ENCODE measurements at places on chromosomes 1 and 21.

DNA sequence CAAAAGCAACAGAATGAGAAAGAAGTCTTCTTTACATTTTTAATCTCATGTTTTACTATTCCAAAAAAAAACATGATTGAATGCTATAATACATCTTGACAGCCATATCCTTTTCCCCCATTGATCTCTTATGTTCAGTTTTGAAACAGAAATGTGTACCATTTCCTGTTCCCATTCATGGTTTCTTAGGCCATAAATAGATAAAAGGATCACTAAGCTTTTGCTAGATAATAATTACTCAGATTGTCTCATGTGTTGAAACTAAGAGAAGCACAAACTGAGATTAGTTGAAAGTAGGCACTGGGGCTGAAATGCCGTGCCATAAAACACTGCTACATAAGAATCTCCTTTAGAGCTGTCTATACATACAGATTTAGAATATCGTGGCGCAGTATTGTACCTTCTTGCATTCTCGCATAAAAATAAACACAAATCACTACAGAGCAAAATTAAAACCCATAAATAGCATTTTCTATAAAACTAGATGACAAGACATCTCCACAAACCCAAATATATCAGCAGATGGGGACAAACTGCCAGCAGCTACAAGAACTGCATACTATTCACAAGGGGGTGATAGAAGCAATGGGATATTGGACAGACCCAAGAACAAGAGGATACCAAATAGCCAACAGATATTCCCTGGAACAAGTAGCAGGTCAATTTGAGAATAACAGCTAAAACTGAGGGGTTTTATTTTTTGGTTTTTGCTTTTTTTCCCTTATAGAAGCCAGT, 405.3 kb upstream of the PRMT6 start:
- no peak for DNase-seq

- DNase-seq, result no peak
Observed at GRCh38 chr1:230772457-230773395, 25.5 kb downstream of the CAPN9 start.

DNA sequence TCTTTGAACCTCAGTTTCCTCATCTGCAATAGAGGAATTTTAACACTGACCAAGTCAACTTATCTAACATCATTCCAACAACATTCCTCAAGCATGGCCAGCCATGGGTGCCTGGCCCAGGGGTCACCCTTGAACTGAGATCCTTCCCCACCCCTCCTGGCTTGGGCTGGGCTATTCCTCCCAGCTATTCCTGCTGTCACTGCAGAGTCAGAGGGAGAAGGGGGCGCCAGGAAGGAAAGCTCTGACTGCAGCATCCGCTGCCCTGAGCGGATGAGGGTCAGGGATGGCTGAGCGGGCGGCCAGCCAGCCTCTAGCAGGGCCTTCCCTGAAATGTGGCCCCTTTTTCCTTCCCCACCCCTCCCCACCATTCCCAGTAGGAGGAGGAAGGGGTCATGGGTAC, 3.1 kb downstream of the TINAGL1 start:
- DNase-seq, result no peak

DNA sequence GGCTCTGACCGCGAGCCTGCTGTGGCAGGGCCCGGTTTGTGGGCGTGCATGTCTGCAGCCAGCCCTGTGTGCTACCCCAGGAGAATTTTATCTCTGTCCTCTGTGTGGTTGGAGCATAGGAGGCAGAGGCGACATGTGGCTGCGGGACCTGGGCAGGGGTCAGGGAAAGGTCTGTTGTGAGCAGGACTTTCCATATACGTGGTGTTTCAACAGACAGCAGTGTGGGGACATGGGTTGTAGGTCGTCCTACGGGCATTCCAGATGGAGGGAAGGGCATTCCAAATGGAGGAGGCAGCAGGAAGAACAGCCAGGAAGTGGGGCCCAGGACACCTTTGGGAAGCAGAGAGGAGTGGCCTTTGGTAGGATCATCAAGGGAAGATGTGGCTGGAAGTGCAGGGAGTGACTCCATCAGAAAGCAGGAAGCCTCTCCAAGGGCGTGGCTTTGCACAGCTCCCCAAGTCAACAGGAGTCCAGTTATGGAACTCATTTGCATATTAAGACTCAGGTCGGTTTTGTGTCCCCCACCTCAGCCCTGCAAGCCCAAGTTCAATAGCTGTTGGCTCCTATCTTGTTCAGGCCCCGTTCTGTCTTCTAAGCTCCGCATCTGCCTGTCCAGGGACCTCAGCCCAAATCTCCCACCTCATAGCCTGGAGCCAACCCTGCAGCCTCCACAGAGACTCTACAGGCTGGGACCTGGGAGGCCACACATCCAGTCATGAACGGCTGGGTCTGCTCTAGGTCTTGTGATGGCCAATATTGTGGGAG, 309.1 kb downstream of the MATN1 start:
- DNase-seq, result no peak

- no peak for DNase-seq
Observed at GRCh38 chr1:20871419-20871818, 84.3 kb upstream of the HP1BP3 start.

- no peak for DNase-seq
Observed at GRCh38 chr21:46437511-46437910, 21.2 kb upstream of the DIP2A start.

DNA sequence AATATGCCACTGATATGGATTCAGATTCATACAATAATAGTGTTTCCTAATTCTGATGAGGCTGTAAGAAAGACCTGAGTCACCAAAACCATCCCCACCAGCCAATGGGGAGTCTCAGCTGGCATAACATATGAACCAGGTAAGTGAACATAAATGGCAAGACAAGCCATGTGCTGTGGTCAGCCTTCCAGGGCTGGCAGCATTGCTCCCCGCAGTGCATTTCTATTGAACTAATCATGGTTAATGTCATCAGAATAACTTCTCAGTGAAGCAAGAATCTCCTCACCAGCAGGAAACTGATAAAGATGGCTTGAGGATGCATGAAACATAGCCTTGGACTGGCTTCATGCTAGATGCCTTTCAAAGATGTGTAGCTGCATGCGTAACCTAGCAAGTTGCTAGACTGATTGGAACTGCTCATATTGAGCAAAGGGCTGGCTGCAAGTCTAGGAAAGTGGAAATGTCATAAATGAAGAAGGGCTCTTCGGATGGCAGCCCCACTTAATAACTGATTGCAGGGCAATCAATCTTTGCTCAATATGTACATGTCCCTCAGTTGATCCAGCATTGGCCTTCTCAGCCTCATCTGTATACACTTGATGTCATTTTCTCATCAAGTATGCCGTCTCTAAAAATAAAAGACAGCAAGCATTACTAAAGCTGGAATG, 88.0 kb downstream of the NTNG1 start:
- DNase-seq, result no peak

- no peak for DNase-seq
Observed at GRCh38 chr1:156025876-156026275, 5.1 kb upstream of the SSR2 start.

- no peak for DNase-seq
Observed at GRCh38 chr1:100101564-100101963, 31.2 kb downstream of the SASS6 start.

DNA sequence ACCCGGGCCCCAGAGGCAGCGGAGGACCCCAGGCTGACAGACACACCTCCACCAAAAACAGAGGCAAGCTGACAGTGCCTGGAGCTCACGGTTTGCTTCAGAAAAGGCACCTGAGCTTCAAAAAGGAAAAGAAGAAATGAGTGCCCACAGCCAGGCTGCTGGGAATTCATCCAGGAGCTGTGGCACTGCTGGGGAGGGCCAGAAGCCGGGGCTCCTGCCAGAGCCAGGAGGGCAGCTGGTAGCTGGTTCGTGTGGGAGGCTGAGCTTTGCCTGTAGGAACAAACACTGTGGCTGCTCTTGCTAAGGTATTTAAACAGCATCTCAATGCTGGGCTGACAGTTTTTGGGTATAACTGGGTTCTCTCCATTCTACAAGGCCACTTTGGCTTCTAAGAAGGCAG, 19.5 kb downstream of the KCNJ6 start:
- no peak for DNase-seq

- no peak for DNase-seq
Observed at GRCh38 chr1:44802306-44803061, 2.3 kb downstream of the PLK3 start.

GRCh38 chr1:17890815-17891191, 135.7 kb downstream of the ACTL8 start:
- DNase-seq, result no peak

DNA sequence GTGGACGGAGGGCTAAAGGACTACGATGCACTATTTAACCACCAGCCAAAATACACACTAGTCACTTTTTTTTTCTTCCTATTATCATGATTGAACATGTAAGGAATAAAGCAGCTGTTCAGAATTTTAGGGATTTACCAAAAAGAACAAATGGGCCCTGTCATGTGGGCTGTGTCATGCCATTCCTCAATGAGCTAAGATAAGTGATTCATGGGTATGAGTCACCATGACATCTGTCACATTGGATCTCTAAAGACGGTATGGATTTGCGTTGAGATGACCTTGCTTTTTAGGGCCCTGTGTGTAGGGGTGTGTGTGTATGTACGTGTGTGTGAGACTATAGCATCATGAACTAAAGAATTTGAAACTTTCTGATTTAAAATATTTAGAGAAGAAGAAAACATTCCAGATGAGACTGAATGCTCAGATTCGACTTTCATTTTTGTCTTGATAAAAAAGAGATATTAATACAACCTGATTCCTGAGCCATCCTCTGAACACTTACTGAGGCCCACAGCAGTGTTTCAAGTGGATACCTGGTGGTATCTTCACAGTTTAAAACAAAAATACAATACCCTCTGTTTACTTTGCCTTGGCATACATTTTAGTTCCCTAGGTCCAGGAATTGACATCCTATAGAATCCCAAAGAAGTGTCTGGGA, 246.1 kb upstream of the DUSP10 start:
- no peak for DNase-seq

- DNase-seq, result no peak
Observed at GRCh38 chr1:98940722-98941079, 64.0 kb downstream of the PLPPR5 start.

DNA sequence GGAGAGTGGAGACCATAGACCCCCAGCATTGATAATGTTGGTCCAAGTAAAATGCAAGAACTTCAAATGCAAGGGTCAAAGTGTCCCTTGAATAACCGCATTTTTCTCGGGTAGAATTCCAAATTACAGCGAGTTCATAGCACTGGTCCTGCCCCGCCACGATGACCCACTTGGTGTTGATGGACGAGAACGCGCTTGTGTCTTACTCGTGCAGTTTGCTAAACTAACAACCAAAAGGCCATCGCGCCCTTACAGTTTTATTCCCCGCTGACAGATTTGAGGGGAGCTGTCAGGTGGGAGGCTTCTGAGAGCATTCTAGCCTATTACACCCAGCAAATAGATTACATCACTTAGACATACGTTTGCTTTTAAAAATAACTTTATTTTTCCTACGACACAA, 17.3 kb upstream of the TSPEAR start:
- DNase-seq, result no peak

DNA sequence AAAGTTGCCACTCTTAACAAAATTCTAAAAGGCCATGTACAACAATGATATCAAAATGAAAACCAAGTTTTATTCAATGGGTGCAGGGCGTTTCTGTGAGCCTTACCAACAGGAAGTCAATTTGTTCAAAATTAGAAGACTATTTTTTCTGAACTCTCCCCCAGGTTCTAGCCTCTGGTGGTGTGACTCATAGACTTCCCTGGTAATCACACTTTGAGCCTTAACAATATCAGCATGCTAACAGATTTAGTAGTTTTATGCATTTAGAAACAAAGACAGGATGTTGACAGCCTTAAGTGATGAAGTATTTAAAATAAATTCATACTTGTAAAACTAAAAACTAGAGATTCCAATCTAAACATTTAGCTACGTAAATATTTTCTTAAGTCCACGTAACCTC, 88.4 kb downstream of the LRRC8C start:
- no peak for DNase-seq

Data from activated T-helper 1 cell treated with anti-CD3 and anti-CD28 coated beads, Interleukin-2, amount 50 U/mL, for 16 hours (primary cell).